Brain pericyte (primary cell): ENCODE measurements at places on chromosomes 3 and 15.
A peak's percentile ranks its signal among the peaks of the same experiment; 100 is the strongest.

- no peak for DNase-seq
These were observed 2.7 kb downstream of the MSL2 start for GRCh38 chr3:136193278-136194054.

- DNase-seq = no peak
These were observed 113.7 kb upstream of the SMAD3 start for GRCh38 chr15:66951531-66952320.

DNA sequence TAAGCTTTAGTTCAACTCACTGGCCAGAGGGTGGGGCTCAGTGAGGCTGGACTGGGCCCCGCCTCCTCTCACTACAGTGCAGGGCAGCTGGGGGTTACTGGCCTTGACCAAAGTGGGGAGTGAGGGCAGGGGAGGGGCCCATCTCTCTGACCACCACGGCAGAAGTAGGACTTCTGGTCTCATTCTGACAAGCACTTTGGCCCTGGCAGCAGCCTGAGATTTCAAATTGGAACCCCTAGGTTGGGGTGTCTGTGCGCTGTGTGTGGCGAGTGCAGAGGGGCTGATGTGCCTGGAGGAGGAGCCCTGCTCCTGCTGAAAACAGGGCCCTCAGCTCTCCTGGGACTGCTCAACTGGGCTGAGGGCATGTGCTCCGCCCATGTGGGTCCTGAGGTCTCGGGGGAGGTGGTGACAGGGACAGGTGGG, 60.3 kb upstream of the RPL32 start:
- DNase-seq = no peak

DNA sequence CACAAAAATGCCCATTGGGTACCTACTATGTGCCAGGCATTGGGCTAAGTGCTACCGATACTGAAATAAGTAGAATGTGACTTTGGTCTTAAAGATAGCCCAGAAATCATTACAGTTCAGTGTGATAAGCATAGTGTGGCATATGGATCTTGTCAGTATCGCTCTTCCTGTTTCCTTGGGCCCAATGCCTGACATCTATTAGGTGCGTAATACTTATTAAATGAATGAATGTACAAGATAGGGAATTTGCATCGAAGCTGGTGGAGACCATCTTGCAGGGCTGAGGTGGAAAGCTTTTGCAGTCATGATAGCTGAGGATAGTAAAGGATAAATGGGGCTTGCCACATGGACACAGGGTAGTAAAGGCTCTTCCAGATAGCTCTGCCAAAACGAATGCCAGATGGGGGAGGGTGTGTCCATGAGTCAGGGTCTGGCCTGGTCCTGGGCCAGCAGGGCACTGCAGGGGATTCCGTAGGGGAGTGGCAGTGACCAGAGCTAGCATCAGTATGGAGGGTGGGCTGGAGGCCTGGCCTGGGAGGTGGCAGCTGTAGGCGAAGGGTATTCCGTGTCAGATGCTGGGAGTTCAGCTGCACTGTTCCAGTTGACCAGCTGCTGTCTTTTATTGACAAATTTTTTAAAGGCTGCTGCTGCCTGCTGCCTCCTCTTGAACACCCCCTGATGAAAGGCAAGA, 23.5 kb downstream of the TSEN2 start:
- peak; percentile 58 for DNase-seq

GRCh38 chr3:103706671-103707070, 1271.9 kb downstream of the ZPLD1 start:
- DNase-seq = no peak

DNA sequence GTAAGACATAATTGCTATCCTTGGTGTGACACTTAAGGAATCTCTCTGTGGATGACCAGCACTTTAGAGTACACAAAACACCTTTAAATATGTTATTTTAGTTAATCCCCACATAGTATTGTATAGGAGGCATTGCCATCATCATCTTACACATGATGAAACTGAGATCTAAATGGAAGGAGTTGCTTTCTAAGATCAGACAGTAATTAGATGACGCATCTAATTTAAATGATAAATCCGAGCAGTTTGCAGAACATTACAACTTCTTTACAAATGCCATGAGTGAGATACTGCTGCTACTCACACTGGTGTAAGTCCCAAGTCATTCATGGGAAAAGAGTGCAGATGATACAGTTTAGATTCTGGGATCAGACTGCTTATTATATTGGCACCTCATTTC, 431.9 kb downstream of the MFSD1 start:
- DNase-seq = no peak

DNA sequence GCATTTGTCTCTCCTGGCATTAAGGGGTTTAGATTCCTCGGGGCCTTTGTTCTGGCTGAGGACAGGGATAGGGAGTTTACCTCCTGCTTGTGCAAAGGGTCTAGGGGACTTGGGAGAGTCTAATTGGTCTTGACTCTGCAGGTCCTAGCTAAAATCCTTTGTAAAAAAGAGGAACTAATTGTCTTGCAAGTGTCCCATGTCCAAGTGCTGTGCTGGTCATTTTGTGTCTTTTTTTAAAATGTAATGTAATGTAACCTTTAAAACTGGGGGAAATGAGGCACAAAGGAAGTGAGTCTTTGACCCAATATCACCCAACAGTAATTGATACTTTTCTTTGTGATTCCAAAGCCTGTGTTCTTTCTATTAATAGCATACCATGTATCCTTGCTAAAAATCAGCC, 14.9 kb upstream of the C3orf80 start:
- DNase-seq = no peak

- DNase-seq = no peak
These were observed 401.3 kb upstream of the CFAP20DC start for GRCh38 chr3:59450946-59451763.

DNA sequence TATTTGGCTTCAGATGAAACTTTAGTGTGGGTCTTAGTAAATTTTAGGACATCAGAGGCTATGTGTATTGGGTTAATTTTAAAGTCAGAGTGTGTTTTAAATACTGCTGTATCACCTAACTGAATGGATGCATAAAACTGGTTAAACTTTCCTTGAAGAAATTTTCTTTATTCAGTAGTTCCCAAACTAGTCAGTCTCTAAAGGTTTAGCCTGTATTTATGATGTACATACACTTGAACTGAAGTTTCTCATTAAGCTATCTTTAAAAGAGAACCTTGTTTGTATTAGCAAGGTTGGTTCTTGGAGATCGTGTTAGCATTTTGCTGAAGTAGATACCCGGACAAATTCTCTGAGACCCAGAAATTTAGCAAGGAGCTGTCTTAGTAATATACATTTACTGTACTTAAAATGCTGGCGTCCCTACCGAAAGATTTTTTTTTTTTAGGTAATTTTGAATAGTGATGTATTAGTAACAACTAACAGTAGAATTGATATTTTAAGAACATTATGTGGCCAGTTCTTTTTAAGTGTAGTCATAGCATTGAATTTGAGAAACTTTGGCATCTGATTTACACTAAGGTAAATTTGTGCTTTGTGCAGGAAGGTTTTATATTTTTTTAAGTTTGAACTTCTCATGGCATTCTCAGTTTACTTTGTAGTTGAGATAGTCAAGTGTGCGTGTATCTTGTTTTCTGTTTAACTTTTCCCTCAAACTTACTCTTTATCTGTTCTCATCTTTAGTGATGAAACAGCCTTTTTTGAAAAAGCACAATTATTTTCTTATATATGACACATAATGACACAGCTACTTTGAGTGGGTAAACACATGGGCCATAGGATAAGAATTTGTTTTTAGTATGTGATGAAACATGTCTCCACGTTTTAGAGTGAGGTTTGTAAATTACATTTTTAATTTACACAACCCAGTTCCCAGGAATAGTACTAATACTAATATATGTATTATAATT, 2.9 kb downstream of the DIPK2A start:
- no peak for DNase-seq
